ENCODE measurements at places on chromosomes 6 and 20. TPM values are rescaled to one million over a fixed set of nuclear protein-coding genes. Genes with fewer than 3 reads are reported as not detected.

YIPF3 gene
- total RNA-seq, result 130 TPM

SMPDL3A gene
- total RNA-seq, result 3.9 TPM

NR2E1 gene
- total RNA-seq, result 0.39 TPM

ID1 gene
- 124 TPM for total RNA-seq

SLC26A8 gene
- 52.0 TPM for total RNA-seq

HLA-DQA1 gene
- 1.6 TPM for total RNA-seq

SNTA1 gene
- 135 TPM for total RNA-seq

PRL gene
- not detected for total RNA-seq

SCUBE3 gene
- total RNA-seq, result 2.0 TPM

ACTR5 gene
- total RNA-seq, result 26.9 TPM

- H3K4me1 ChIP-seq, result peaks cover 23% of the 10 kb centered on the region
- no peak overlapping the region for H3K27ac ChIP-seq
- H3K36me3 ChIP-seq, result no peaks in the 10 kb centered on the region
- H3K27me3 ChIP-seq, result no peaks in the 10 kb centered on the region
- peak overlapping the region; percentile 57 for H3K4me3 ChIP-seq
Measured at GRCh38 chr20:63254606-63255384, 532 bp upstream of the NKAIN4 start.

GRCh38 chr6:147910281-147910680, 401.8 kb downstream of the SAMD5 start:
- no peak for DNase-seq
- no peaks in the 10 kb centered on the region for H3K4me1 ChIP-seq
- H3K27ac ChIP-seq, result no peak overlapping the region
- H3K36me3 ChIP-seq, result no peaks in the 10 kb centered on the region
- no peak overlapping the region for H3K4me3 ChIP-seq

DNA sequence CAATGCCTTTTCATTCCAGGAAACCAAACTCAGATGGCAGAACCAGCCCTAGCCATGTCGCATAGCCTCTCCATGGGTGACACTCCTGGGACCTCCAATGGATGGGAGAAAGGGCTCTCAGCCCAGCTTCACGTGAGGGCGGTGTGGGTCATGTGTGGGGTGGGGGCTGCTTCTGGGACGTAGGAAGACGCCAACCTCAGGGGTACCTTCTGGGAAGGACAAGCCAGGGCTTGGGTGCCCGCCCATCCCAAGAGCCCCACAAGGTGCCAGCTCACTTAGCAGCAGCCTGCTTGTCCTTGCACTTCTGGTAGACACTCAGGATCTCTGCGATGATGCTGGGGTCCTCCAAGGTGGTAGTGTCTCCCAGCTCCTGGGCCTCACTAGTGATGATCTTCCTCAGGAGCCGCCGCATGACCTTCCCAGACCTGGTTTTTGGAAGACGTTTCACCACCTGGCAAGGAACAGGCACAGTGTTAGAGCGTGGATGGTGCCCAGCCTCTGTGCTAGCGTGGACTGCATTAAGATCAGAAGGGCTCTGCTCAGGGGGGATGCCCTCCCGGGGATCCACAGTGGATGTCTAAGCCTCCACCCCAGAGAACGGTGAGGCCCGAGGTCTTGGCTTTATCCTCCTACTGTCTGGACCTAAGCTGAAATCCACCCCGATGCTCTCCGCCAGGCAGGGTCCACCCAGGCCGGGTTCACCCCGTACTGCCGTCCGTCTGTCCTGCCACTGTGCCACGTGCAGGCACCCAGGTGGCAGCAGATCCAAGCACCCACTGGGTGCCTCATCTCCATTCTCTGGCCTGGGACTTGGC, 15.1 kb upstream of the APMAP start:
- H3K4me3 ChIP-seq, result no peak overlapping the region
- DNase-seq, result no peak
- no peaks in the 10 kb centered on the region for H3K4me1 ChIP-seq
- H3K36me3 ChIP-seq, result no peaks in the 10 kb centered on the region
- H3K27ac ChIP-seq, result no peak overlapping the region

DNA sequence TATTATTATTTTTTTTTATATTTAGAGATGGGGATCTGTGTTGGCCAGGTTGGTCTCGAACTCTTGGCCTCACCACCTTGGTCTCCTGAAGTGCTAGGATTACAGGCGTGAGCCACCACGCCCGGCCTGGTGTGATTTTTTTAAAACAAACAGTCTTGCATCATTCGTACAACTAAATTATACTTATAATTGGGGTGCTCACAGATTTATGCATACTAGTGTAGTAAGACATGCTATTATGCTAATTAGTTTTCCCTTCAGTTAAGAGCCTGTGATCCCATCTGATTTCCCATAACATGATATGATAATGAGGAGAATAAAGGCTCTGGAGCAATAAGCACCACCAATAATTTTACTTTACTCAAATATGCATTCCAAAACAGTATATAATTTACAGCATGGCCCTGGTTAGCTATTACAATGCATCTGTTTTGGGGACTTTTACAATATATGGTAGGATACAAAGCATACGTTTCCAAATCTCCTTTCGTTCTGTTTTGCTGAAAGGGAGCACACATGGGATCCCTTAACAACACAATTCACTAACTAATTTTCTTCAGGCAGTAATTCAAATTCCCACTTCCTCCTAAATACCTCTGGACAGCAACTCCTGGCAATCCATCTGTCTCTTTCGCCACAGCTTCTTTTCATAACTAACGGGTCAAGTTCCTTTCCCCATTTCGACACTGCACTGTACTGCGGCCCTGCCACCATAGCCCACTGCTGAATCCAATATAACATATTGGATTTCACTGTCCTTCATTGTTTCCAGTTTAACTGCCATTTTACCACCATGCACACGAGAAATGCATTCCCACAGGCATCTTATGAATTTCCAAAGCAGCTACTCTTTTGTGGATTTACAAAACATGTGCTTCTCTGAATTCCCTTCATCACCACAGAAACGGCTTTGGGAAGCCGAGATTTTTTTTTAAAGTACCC, 1.7 kb downstream of the NUDT3 start:
- peaks cover 16% of the 10 kb centered on the region for H3K4me1 ChIP-seq
- no peaks in the 10 kb centered on the region for H3K36me3 ChIP-seq
- H3K27ac ChIP-seq, result peak overlapping the region; percentile 95
- peak; percentile 20 for DNase-seq

DNA sequence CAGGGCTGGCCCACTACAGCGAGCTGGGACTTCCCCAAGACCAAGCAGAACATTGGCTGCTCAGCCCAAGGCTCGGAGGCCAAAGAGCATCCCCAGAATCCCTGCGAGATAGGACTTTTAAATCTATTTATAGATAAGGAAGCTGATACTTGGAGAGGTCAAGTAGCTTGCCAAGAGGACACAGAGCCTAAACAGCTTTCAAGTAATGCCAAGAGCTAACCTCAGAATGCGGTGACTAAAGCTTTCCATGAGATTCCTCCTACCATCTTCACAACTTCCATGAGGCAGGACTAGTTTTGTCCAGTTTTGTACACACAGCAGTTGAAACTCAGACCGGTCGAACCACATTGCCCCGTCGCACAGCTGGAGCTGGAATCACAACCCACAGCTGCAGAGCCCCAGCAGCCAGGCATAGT, 168.1 kb upstream of the TOP1 start:
- no peaks in the 10 kb centered on the region for H3K4me1 ChIP-seq
- H3K36me3 ChIP-seq, result no peaks in the 10 kb centered on the region
- DNase-seq, result no peak
- H3K27ac ChIP-seq, result no peak overlapping the region
- H3K4me3 ChIP-seq, result no peak overlapping the region
- H3K27me3 ChIP-seq, result no peaks in the 10 kb centered on the region

GRCh38 chr6:156454867-156455266, 322.3 kb upstream of the ARID1B start:
- H3K36me3 ChIP-seq, result no peaks in the 10 kb centered on the region
- no peak for DNase-seq
- no peaks in the 10 kb centered on the region for H3K27me3 ChIP-seq
- H3K4me1 ChIP-seq, result no peaks in the 10 kb centered on the region
- H3K4me3 ChIP-seq, result no peak overlapping the region

DNA sequence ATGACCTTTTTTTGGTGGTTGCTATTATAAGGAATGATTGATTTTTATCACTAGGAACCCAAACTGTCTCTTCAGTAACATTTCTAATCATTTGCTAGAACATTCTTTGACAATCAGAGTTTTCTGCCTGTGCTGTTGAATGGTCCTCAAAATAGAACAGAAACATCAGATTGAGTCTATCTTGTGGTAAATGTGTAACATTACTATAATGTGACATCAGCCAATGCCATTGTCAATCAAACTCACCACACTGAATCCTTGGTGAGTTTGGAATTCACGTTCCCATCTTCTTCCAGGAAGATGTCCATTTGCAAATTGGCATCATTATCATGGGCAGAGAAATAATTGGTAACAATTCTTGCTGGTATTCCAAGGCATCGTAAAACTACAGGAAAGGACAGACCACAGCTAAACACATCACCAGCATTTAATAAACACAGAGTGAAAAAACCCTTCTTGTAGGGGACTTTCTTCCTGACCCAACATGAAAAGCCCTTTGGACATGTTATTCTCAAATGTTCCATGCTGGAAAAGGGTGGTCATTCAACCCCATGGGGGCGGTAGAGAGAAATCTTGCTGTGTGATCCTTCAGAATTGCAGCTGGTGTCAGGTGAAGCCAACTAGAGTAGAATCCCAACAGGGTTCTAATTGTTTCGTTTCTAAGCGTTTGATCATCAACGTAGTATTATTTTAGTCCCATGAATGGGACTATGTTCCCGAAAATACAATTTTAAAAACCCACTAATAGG, 98.5 kb downstream of the F13A1 start:
- peak; percentile 26 for DNase-seq
- no peak overlapping the region for H3K4me3 ChIP-seq
- no peaks in the 10 kb centered on the region for H3K36me3 ChIP-seq
- no peak overlapping the region for H3K27ac ChIP-seq

- no peaks in the 10 kb centered on the region for H3K27me3 ChIP-seq
- DNase-seq, result no peak
- H3K4me3 ChIP-seq, result no peak overlapping the region
- H3K4me1 ChIP-seq, result peaks cover 29% of the 10 kb centered on the region
- H3K27ac ChIP-seq, result no peak overlapping the region
Measured at GRCh38 chr6:166903027-166903426, 53.3 kb downstream of the RNASET2 start.

- H3K27ac ChIP-seq, result no peak overlapping the region
- no peaks in the 10 kb centered on the region for H3K4me1 ChIP-seq
Measured at GRCh38 chr6:6314596-6314995, 5.9 kb downstream of the F13A1 start.

- H3K36me3 ChIP-seq, result no peaks in the 10 kb centered on the region
- no peaks in the 10 kb centered on the region for H3K4me1 ChIP-seq
- no peak overlapping the region for H3K4me3 ChIP-seq
- H3K27ac ChIP-seq, result no peak overlapping the region
Measured at GRCh38 chr6:56988145-56988544, 33.2 kb downstream of the BEND6 start.

GRCh38 chr6:45326698-45327417, 1.3 kb upstream of the RUNX2 start:
- H3K27me3 ChIP-seq, result no peaks in the 10 kb centered on the region
- no peaks in the 10 kb centered on the region for H3K4me1 ChIP-seq
- H3K36me3 ChIP-seq, result no peaks in the 10 kb centered on the region
- no peak for DNase-seq

DNA sequence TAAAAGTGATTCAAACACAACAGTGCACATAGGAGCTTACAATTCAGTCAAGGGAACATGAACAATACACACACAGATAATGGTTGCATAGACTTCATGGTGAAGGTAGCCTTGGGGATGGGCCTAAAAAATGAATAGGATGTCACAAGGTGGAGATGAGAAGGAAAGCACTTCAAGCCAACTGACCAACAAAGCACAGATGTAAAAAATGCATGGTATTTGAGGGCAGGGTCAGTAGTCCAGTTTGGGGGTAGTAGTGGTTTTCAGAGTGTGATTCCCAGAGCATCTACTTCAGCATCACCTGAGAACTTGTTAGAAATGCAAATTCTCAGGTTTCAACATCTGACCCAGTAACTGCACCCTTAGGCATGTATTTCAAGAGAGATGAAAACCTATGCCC, 88.9 kb downstream of the PERP start:
- H3K27me3 ChIP-seq, result no peaks in the 10 kb centered on the region
- no peak overlapping the region for H3K4me3 ChIP-seq
- H3K36me3 ChIP-seq, result no peaks in the 10 kb centered on the region
- H3K4me1 ChIP-seq, result no peaks in the 10 kb centered on the region

- no peaks in the 10 kb centered on the region for H3K36me3 ChIP-seq
- no peaks in the 10 kb centered on the region for H3K27me3 ChIP-seq
- peaks cover 2% of the 10 kb centered on the region for H3K4me1 ChIP-seq
Measured at GRCh38 chr6:83511901-83512681, at the start of gene PRSS35. Gene PRSS35, plus strand, starts transcription at chr6:83512534. Its CDS starts 10,908 bp downstream, at chr6:83523442.

- no peak for DNase-seq
- no peaks in the 10 kb centered on the region for H3K36me3 ChIP-seq
- no peaks in the 10 kb centered on the region for H3K4me1 ChIP-seq
Measured at GRCh38 chr6:109527989-109528388, 45.0 kb upstream of the ZBTB24 start.

DNA sequence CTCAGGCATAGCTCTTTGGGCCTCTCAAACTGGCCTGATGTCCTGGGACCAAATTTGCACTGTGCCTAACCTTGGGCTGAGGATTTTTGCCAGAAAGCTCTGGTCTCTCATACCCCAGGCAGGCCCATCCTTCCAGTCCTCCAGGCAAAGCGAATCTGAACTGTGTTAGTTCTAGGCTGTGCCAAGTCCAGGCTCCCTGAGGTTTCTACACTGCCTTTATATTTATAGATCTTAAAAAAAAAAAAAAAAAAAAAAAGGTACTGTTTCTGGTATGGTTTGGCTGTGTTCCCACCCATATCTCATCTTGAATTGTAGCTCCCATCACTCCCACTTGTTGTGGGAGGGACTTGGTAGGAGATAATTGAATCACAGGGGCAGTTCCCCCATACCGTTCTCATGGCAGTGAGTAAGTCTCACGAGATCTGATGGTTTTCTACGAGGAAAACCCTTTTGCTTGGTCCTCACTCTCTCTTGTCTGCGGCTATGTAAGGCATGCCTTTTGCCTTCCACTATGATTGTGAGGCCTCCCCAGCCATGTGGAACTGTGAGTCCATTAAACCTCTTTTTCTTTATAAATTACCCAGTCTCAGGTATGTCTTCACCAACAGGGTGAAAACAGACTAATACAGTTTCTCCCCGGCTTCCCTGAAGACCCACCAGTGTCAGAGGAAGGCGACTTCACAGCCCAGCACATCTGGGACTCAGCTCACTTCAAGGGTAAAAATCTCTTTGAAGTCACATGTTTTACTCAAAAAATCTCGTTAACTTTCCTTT, 39.0 kb upstream of the TBXT start:
- DNase-seq, result no peak
- H3K27me3 ChIP-seq, result no peaks in the 10 kb centered on the region
- H3K36me3 ChIP-seq, result no peaks in the 10 kb centered on the region

- H3K4me1 ChIP-seq, result peaks cover 4% of the 10 kb centered on the region
- no peaks in the 10 kb centered on the region for H3K36me3 ChIP-seq
- no peak overlapping the region for H3K4me3 ChIP-seq
- DNase-seq, result no peak
- no peak overlapping the region for H3K27ac ChIP-seq
Measured at GRCh38 chr6:42340511-42340910, 111.2 kb downstream of the TRERF1 start.
